ENCODE measurements at places on chromosomes 12 and 14. TPM values are rescaled to one million over a fixed set of nuclear protein-coding genes. Genes with fewer than 3 reads are reported as not detected.

GRCh38 chr14:90023176-90023896 lies 38.5 kb upstream of the KCNK13 start:
- ATAC-seq, result no peak

GRCh38 chr14:50714450-50715073 lies 46.5 kb upstream of the SAV1 start:
- ATAC-seq, result peak; percentile 60

DNA sequence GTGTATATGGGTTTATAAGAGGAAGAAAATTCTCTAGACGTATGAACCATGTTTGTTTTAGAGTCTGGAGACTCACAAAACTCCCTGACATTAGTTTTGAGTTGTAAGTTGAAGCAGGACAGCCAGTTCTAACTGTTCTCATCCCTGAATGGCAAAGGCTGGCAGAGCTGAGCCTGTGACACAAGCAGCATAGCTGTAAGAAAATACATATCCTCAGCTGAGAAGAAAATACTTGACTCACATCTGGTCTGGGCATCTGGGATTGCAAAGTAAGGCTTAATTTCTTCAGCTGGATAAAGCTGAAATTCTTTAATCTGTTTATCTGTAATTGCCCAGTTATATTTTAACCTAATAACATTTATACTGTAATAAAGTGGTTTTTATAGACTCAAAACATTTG lies 156.3 kb downstream of the PELI2 start:
- ATAC-seq, result no peak

GRCh38 chr14:89474464-89474863 lies 57.4 kb upstream of the FOXN3 start:
- no peak for ATAC-seq

GRCh38 chr14:26984311-26985177 lies 386.7 kb upstream of the NOVA1 start:
- peak; percentile 42 for ATAC-seq

GRCh38 chr12:66963901-66964300 lies 285.0 kb upstream of the GRIP1 start:
- peak; percentile 27 for ATAC-seq

DNA sequence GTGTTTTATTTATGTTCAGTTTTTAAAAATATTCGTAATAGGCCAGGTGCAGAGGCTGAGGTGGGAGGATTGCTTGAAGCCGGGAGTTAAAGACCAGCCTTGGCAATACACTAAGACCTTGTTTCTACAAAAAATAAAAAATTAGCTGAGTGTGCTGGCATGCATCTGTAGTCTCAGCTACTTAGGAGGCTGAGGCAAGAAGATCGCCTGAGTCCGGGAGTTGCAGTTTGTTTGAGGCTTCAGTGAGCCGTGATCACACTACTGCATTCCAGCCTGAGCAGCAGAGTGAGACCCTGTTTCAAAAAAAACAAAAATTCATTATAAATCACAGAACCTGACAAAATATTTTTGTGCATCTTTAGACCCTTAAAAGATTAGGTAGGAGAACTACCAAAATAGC lies 240.1 kb upstream of the ARHGAP5 start:
- no peak for ATAC-seq

GRCh38 chr14:32007755-32008362 lies 69.2 kb upstream of the ARHGAP5 start:
- no peak for ATAC-seq

GRCh38 chr12:55830601-55831446 lies 1.4 kb upstream of the DNAJC14 start:
- peak; percentile 44 for ATAC-seq

GRCh38 chr12:113407931-113408600 lies 4.4 kb upstream of the SDS start:
- no peak for ATAC-seq

- ATAC-seq, result no peak
Observed at GRCh38 chr12:11686120-11686519, 36.6 kb downstream of the ETV6 start.

GRCh38 chr12:63397807-63398206 lies 246.8 kb upstream of the AVPR1A start:
- no peak for ATAC-seq

GRCh38 chr12:3994500-3994899 lies 121.3 kb upstream of the PARP11 start:
- no peak for ATAC-seq

DNA sequence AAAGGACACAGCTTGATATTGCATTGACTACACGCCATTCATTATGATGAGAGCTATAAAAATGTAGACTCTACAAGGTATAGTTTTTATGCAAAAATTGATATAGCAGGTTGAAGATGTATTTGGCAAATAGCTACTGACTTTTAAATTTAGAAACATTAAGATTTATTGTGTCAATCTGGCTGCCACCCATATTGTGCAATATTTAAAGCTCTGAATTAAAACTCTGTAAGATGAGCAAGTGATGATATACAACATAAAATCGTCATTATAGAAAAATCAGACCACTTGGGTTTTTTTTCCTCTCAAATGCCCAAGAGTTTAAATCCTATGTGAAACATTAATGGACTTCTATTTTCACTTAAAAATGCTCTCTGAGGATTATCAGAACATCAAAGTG lies 36.8 kb upstream of the E2F7 start:
- no peak for ATAC-seq

Gene LALBA
- not detected for total RNA-seq

Gene BTG1
- total RNA-seq, result 119 TPM

Gene P2RX4
- total RNA-seq, result 5.0 TPM

Gene DACT1
- total RNA-seq, result 0.32 TPM

Gene TMEM119
- 2.0 TPM for total RNA-seq

Gene SERPINA3
- 22.9 TPM for total RNA-seq
